ENCODE measurements at places on chromosomes 2 and 18.

- DNase-seq: no peak
These were observed 32.1 kb upstream of the DYNAP start for GRCh38 chr18:54558609-54559585.

DNA sequence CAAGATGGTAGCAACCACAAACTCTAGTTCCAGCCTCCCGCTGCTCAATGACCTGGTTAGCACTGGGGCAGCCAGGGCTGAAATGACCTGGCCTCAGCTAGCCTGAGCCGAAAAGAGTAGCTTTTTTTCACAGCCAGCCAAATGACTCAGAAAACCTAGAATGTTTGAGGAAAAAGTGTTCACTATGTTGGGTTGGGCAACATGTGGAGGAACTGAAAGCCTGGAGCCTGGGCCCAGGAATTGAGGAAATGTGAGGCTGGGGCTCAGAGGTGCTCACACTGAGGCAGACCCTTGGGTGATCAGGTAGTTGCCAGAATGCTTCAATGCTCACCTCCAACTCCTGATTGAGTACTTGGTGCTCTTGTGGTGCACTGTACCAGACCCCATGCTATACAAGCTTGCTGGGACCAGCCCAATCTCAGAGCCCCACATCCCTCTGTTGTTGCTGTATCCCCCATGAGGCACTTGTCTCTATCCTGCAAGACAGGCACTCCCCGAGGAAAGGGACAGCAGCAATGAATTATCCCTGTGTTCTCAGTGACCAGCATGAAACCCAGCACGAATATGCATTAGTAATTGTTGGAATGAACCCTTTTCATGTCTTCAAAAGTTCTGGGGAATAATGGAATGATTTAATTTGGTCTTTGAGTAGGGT is 116.2 kb downstream of the USP34 start:
- DNase-seq: no peak

DNA sequence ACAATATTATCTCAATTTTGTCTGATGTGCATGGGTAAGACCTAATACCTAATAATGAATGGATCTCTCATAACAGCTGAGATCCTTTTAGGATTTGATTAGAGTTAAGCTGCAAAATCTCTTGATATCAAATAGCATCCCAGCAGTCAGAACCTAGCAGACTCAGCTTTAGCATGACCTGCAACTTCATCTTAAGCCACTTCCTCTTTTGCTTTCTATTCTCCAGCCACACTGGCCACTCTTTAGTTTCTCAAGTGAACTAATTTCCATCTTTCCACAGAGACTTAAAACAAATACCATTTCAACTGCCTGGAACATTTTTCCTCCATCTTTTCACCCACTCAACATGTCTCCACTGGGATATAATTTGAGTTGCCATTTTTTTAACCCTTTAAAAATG is 1251.6 kb upstream of the ZEB2 start:
- DNase-seq: no peak

DNA sequence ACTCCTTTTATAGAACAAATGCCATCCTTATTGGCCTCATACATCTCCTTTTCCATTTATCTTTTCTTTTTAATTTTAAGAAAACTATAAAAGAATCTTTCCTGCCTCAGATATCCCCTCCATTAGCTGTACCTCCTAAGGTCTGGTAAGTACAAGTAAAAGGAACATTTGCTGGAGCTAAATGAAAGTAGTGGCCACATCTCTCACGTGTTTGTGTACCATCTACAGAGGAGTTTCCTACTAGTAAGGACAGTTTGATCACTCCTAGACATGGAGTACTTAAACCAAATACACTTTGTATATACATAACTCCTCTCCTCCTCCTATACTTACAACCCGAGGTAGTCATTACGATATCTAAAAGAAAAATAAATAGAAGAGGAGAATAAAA is 504.8 kb downstream of the LRRTM4 start:
- DNase-seq: no peak

DNA sequence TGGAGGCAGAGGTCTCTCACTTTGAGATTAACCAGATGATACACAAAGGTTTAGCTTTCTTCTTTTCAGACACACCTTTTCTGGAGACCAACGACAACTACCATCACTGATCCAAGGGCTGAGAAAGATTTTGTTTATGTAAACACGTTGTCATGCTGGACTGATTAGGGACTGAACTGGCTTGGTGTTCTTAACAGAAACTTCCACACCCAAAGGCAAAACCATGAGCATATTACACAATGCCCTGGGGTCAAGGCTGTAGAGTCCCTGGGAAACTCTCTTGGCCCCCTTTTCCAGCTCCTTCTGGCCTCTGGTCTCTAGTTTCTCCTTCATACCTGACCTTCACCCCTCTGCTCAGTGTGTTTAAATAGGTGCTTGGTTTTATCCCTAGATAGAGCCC is 447.0 kb upstream of the TCF4 start:
- no peak for DNase-seq
